HFF-Myc (cell line): ENCODE measurements at places on chromosomes 16 and 17.

DNA sequence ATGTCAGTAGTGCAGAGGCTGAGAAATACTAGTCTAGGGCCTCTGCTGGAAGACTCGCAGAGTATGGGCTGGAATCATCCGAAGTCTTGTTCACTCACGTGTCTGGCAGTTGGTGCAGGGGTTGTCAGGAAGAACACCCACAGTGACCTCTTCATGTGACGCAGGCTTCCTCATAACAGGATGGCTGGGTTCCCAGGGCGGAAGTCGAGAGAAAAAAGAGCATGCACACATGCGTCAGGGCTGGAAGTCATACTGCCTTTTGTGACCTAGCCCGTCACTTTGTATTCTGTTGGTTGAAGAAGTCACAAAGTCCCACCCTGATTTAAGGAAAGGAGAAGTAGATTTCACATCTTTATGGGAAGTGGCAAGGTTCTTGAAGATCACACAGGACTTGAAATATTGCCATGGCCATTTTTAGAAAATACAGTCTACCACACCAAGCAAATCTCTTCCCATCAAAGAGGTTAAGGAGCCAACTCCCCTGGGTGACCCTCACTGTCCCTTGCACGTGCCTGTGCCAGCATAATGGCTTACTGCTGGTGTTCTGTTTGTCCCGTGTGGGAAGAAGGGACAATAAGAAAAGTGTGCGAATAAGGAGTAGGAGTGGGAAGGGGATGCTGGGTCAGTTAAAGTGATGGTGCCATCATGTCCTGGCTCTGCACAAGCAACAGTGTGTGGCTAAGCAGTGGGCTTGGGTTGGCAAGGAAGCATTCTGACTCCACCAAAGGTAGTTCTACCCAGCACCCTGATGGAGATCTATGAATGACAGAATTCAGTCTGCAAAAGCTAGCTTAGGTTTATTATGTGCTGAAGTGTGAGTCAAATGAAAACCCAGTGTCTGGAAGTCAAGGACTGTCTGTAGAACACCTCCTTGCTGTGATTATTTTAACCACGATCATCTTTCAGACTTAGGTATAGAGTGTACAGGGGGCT lies 28.1 kb downstream of the HEATR3 start:
- DNase-seq = no peak

DNA sequence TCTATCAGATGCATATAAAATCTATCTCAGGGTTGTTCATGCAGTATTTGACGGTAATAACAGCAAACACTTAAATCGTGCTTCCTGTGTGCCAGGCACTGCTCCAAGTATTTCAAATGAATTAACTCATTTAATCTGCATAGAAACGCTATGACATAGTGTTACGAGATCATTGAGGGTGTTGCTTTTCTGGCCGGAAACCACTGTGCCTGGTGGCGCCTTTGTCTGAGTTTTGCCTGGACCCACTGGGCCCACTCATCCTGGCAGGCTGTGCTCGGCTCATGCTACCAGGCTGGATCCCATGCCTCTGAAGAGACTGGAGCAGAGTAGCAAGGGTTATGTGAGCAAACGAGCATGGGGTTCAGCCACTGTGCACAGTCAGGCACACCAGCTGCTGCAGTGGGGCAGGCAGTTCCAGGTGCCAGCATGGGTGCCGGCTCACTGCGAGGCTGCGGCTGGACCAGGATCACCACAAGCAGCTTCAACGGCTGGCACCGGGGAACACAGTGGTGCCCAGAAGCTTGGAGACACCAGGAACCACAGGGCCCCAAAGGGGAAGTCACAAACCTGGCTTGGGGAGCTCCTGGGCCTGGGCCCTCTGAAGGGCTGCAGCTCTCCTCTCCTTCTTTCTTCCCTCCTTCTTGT lies 45.9 kb upstream of the CLEC19A start:
- DNase-seq = no peak

GRCh38 chr17:57919918-57920317 lies 35.3 kb downstream of the CUEDC1 start:
- no peak for DNase-seq

GRCh38 chr16:51557670-51558069 lies 406.6 kb upstream of the SALL1 start:
- DNase-seq = no peak

GRCh38 chr16:29820730-29821642 lies 724 bp downstream of the MVP start:
- DNase-seq = no peak
